Activated gamma-delta T cell treated with Interleukin-2 at 50 U/mL for 16 hours (primary cell): ENCODE measurements at places on chromosomes 1 and 21.

DNA sequence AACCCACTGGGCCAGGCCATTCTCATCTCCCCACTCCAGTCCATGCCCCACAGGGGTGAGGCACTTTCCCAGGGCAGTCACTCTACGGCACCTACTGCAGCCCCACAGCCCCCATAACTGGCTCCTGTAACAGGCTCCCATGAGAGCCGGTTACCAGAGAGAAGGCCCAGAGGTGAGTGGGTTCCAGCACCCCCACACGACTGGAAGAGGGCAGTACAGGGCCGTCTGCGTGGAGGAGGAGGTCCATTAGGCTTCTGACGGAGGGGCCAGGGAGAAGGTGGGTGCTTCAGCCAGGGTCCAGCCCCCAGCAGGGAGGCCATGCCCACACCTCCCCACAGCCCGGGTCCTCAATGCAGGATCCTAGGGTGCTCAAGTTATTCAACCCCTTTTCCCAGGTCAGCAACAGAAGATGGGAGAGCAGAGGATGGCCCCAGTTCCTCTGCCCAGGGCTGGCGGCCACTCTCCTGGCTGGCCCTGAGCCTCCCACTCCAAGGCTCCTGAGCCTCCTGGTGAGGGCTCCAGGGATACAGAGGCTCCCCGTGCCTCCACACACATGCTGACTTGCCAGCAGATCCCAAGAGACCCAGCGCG is 1.6 kb downstream of the ACAP3 start:
- DNase-seq: no peak

DNA sequence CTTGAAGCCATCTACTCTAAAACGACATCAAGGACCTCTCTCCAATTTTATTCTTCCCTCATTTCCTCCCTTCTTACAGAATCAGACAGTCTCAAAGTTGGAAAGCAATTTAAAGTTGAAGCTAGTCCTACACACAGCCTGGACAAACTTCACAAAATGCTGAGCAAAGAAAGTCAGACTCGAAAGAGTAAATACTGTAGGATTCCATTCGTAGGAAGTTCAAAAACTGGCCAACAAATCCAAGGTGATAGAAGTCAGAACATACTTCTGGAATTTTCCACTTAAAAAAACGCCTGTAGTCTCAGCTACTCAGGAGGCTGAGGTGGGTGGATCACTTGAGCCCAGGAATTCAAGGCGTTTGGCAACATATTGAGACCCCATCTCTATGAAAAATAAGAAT is 19.6 kb downstream of the SYF2 start:
- DNase-seq: no peak

DNA sequence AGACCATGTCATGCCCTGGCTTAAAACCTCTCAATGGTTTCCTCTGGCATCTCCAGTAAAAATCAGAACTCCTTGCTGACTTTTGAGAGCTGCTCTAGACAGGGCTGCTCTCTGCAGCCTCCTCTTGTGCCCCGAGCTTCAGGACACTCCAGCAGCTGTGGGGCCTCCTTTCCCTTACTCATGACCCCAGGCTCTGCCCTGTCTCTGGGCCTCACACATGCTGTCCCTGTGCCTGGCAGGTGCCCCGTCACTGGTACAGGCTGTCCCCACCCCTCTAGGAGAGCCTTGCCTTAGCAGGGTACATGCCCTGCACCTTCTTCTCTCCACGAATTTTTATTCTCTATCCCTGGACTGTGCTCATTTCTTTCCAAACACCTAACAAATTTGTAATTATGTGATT is 43.2 kb downstream of the HIVEP3 start:
- no peak for DNase-seq

DNA sequence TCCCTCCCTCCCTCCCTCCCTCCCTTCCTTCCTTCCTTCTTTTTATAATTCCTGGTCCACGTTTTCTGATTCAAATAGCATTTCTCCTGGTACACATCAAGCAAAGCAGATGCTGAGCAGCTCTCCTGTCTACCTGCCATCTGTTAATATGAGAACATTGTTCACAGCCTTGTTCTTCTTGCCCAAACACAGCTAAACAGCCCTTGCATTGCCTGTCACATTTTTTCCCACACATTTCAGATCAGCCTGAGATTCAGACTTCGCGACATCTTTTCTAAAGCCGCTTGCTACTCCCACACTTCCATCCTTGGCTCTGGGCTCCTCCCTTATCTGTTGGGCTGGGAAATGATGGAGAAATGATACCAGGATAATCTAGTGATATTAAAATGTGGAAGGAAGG is 200.5 kb downstream of the PCP4 start:
- no peak for DNase-seq

DNA sequence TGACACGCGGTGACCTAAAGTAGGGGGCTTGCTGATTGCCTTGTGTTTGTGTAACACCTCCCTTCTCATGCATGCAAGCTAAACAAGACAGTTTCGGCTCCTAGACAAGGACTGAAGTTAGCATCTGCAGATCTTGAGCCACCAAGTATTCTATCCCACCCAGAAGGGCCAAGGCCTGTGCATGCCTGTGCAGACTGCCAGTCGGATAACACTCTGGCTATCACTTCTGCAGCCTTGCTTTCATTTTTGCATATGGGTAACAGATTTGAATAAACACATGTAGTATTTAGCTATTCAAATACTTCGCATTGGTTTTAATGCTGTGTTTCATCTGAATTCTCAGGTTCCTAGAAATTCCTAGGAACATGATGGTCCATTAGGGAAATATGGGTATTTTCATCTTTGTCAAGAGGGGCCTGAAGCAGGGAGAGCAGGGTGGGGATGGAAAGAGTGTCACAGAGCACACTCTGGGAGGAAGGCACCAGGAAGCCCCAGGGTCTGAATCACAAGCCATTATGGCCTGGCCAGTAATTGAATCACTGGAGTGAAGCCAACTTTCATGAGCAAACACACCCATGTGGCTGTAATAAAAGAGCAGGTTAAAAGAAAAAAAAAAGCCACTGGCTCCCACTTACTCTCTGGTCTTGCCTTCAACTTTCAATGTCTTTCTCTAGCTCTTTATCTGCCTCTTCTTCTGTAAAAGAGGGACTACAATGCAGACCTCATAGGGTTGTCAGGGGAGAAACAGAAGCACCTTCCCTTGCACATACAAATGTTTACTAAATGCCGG is 28.3 kb downstream of the GADD45A start:
- DNase-seq: no peak

GRCh38 chr1:151537112-151537511 is 3.0 kb upstream of the TUFT1 start:
- DNase-seq: no peak

- no peak for DNase-seq
Measured at GRCh38 chr1:84720221-84720780, 30.0 kb upstream of the SSX2IP start.

DNA sequence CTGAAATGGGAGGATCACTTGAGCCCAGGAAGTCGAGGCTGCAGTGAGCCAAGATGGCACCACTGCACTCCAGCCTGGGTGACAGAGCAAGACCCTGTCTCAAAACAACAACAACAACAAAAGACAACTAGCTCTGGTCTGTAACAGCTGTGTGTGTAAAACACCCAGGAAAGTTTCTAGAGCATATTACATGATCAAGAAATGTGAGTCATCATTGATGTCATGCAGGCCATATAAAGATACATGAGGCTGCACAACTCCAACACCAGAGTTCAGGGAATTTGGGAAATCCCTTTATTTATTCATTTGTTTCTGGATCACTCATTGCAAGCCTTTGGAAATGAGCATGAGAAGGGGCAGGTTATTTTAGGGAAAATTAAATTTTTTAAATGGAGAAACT is 50.3 kb upstream of the CTPS1 start:
- no peak for DNase-seq

GRCh38 chr1:101291562-101292380 is 55.0 kb downstream of the S1PR1 start:
- DNase-seq: no peak

GRCh38 chr1:58803858-58804257 is 20.0 kb upstream of the JUN start:
- DNase-seq: no peak

DNA sequence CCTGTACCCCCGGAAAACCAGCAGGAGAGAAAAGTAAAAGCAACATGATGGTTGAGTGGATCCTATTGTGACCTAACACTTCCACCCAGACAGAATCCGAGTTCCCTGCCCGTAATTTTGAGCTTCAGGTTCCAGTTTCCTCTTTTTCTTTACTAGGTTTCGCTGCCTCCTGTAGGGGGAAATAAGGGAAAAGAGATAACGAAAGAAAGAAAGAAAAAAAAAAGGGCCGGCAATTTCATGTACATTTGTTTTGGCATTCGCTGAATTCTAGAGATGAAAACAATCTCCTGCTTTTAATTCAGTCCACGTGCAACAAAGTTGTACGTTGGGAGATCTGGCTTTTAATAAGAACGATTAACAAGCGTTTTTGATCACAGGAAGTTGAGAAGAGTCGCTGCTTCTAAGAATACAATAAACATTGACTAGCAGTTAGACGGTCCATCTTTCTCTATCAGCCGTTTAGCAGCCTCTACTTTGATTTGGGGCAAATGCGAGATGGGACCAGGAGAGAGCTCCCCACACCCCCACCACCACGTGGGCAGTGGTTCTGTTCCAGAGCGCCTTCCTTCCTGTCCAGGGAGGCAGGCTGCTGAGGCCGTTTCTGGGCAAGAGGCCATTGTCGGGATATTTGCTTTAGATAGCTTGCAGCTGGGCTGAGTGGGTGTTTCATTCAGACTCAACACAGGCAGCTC is 155.9 kb upstream of the RUNX1 start:
- DNase-seq: no peak

- DNase-seq: no peak
Measured at GRCh38 chr1:86942042-86942441, 27.6 kb downstream of the HS2ST1 start.

GRCh38 chr1:193593147-193593885 is 406.9 kb upstream of the B3GALT2 start:
- DNase-seq: no peak

DNA sequence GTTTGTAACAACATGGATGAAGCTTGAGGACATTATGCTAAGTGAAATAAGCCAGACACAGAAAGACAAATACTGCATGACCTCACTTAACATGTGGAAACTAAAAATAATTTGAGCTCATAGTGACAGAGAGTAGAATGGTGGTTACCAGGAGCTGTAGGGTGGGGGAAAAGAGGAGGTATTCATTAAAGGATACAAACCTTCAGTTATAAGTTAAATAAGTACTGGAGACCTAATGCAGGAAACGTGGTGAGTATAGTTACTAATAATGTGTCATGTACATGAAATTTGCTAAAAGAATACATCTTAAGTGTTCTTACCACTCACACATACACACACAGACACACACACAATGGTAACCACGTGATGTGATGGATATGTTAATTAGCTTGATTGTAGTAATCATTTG is 86.7 kb downstream of the NGF start:
- no peak for DNase-seq

DNA sequence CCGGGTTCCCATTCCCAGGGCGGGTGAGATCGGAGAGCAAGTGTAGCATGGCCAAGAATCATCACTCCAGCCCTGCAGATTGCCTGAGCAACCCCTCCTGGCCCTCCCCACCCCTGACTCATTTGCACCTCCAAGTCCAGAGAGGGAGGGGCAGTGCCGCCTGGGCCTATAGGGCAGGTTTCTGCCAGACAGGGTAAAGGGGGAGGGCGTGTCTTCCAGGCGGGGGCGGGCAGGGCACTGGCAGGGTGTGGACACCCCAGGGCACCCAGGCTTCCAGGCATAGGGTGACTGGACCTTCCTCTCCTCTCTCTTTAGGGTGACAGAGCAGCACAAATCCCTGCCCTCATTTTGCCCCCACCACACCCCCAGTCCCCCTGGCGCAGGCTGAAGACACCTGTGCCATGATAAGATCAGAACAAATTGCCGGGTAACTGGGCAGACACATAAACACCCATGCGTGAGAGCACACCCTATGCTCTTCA is 3.2 kb upstream of the CRYBG2 start:
- no peak for DNase-seq

GRCh38 chr1:64664299-64664698 is 80.6 kb upstream of the RAVER2 start:
- DNase-seq: no peak

- DNase-seq: no peak
Measured at GRCh38 chr1:67803380-67804279, 29.6 kb downstream of the GNG12 start.

- DNase-seq: no peak
Measured at GRCh38 chr1:67130673-67131072, 4.1 kb downstream of the C1orf141 start.

GRCh38 chr1:225500624-225501192 is 72.9 kb upstream of the LBR start:
- no peak for DNase-seq

GRCh38 chr1:42880384-42880783 is 34.0 kb downstream of the ZNF691 start:
- DNase-seq: no peak

- DNase-seq: no peak
Measured at GRCh38 chr1:14516974-14517840, 81.3 kb upstream of the KAZN start.

- DNase-seq: no peak
Measured at GRCh38 chr1:107547363-107548155, 406.7 kb downstream of the NTNG1 start.

GRCh38 chr1:227790868-227791267 is 24.6 kb upstream of the PRSS38 start:
- DNase-seq: no peak

GRCh38 chr1:84889437-84889836 is 3.6 kb downstream of the LPAR3 start:
- DNase-seq: no peak

- DNase-seq: no peak
Measured at GRCh38 chr1:2248127-2248826, 20.2 kb downstream of the SKI start.

DNA sequence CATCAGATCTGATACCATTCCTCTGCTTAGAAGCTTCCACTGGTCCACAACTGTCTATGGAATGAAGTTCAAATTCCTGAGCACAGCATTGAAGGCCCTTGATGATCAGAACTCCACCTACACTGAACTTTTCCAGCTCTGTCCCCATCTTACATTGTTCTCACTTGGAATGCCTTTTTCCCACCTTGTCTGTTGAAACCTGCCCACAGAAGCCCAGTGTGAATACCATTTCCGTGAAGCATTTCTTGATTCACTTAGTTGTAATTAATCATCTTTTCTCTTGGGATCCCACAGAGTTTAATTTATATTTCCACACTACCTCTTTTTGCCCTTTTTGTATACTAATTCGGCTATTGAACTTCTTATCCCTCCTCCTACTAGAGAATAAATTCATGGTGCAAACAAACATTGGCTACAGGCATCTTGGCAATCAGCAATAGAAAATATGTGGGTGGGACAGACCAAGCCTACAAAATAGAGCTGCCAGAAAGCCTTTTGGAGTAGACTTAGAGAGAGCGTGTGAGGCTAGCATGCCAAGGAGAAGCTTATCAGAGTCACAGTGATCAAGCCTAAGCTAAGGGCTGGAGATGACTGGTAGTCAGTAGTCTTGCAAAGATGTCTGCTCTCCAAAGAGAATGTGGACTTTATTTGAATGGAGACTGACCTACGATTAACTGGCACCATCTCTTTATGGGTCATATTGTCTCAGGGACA is 26.1 kb downstream of the NHLH2 start:
- DNase-seq: no peak

- no peak for DNase-seq
Measured at GRCh38 chr21:34280389-34280795, 83.4 kb upstream of the KCNE2 start.

GRCh38 chr1:202007805-202008489 is 2.4 kb upstream of the ELF3 start:
- DNase-seq: no peak
